Spleen (tissue), 13 donors: ENCODE measurements at places on chromosomes 6 and 20.

DNA sequence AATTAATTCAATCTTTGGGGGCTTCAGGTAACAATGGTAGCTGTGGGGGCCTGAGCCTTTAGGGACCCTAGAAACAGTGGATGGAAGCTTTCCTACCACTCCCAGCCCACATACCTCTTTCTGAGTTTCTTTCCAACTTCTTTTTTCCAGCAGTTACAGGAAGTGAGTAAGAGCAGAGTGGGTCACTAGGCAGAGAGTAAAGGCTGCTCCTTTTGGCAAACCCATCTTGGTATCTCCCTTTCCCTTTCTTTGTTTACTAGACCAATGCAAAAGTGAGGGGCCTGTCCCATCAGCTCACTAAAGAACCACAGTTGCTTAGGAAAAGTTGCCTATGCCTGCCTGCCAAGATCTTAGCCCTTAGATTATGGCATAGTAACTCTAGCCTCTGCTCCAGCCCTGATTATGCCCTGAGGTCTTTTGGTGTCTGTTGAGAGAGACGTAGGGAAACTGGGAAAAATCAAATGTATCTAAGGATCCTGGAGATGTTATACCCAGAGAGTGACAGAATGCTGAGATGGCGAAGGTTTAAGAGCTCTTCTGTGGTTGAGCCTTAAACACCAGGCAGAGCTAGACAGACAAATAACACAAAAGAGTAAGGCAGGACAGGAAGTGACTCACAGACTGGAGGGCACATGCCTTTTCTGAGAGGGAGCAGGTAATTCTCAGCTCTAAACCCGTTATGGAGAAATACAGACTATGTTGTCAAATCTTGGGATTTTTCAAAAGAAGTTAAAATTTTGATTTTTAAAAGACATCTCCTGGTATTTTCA lies 31.3 kb downstream of the TRMT6 start:
- no peak for DNase-seq

GRCh38 chr20:20480126-20480525 lies 112.2 kb downstream of the INSM1 start:
- DNase-seq, result no peak

DNA sequence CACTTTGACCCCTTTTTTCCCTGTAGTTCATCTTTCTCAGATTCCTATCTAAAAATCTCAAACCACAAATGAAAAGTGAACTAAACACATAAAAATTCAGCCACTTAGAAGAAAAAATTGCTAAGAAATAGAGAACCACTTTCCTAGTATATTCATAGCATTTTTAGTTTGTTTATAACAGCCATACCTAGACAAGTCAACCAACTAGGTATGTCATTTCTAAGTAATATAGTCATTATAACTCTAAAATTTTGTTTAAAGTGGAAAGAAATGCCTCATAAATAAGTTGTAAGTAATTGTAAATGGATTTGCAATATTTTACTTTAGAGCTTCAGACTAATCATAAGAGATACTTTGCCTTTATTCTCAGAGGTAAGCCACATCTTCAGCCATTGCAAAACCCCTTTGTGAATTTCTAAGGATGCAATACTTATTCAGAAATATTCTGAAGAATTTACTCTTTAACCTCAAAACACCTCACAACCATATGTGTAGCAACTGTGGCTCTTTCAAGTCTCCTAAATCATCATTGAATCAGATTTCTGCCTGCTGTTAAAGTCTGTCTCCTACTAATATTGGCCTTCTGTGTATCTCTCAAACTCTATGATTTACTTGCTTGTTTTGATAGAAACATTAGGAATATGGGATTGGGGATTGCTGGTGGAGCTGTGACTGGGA lies 6.9 kb upstream of the SUMO4 start:
- no peak for DNase-seq

DNA sequence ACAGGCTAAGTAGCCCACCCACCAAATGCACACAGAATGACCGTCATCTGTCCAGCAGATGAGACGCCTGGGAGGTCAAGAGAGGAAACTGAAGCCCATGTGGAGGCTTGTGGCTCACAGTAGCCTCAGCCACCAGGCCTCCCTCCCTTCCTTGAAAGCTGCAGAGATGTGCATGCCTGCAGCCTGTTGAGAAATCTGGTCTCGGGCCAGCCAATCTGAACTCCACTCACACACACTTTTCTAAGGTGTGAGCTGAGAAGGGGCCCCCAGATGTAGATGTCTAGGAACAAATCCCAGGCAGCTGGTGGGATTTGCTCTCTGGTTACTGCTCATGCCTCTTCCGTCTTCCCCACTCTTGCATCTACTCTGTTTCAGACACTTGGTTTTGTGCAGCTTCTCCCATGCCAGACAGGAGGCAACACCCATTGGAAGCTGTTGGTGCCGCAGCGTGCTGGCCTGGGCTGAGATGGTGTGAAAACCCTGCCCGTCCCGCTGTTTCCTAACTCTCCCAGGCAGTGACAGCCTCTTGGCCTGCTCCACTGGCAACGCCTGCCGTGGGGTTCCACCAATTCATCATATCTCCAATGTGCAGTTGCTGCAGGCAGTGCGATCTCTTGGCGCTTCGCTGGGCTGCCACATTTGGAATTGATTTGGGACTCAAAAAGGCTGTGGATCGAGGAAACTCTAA lies 24.1 kb upstream of the PAX1 start:
- DNase-seq, result peak; percentile 59

DNA sequence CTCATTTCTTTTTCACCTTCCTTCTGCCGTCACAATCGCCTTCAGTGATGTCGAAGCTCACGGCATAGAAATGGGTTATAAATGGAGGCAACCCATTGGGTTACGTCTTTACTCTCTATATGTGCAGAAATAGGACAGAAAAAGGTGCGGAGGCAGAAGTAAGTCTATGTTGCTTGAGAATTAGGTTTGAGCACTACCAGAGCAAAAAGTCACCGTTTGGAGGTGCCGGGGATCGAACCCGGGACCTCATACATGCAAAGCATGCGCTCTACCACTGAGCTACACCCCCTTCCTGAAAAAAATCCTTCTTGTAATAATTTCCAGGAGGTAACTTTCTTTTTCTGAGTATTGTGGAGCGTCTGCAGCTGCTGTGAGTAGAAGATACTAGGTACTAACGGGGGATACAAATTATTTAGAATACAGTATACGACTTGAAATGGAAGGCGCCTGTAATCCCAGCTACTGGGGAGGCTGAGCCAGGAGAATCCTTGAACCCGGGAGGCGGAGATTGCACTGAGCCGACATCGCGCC lies 134.2 kb downstream of the TRIM27 start:
- no peak for DNase-seq

DNA sequence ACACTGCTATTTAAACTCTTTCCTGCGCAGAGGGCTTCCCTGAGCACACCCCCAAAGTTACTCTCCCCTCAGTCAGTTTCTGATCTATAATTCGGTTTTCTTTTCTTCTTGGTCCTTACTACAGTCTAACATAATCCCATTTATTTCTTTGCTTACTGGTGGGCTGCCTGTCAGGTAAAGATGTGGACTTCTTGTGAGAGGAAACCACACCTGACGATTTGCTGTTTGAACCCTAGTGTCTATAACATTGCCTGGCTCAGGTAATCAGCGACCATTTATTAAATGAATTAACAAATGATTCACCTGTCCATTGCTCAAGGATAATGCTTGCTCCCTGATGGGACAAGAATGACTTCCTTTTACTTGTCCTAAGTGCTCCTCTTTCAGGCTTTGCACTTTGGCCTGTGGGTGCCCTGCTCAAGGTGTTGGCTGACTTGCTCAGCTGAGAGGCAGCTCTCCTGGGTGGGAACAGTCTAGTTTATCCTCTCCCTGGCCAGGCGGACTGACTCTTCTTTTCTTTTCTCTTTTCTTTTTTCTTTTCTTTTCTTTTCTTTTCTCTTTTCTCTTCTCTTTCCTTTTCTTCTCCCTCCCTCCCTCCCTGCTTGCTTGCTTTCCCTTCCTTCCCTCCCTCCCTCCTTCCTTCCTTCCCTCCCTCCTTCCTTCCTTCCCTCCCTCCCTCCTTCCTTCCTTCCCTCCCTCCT lies 233.1 kb downstream of the BCAS1 start:
- no peak for DNase-seq

DNA sequence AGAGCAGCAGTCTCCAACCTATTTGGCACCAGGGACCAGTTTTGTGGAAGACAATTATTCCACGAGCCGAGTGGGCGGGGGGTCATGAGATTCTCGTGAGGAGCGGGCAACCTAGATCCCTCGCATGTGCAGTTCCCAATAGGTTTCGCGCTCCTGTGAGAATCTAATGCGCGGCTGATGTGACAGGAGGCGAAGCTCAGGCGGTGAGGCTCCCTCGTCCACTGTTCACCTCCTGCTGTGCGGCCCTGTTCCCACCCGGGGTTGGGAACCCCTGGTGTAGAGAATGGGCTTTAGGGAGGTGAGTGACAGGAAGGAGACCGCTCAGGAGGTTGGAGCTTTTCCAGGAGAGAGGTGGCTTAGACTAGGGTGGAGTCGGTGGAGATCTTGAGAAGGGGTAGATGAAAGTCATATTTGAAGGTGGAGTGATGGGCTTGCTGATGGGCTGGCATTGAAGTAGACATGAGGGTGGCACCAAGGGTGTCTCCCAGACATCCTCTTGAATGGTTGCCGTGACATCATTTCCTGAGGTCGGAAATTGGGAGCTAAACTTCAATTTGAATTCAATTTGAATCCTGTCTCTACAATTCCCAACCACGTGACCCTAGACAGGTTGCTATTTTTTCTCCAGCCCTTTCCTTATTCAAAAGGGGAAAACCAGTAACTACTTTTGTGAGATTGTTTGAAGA lies 1.5 kb upstream of the RAD21L1 start:
- DNase-seq, result no peak

- no peak for DNase-seq
Measured at GRCh38 chr6:42777126-42777822, 4.6 kb upstream of the BICRAL start.

GRCh38 chr6:37433657-37434271 lies 743 bp downstream of the CMTR1 start:
- DNase-seq, result no peak

- no peak for DNase-seq
Measured at GRCh38 chr6:100088009-100088408, 94.0 kb upstream of the MCHR2 start.

DNA sequence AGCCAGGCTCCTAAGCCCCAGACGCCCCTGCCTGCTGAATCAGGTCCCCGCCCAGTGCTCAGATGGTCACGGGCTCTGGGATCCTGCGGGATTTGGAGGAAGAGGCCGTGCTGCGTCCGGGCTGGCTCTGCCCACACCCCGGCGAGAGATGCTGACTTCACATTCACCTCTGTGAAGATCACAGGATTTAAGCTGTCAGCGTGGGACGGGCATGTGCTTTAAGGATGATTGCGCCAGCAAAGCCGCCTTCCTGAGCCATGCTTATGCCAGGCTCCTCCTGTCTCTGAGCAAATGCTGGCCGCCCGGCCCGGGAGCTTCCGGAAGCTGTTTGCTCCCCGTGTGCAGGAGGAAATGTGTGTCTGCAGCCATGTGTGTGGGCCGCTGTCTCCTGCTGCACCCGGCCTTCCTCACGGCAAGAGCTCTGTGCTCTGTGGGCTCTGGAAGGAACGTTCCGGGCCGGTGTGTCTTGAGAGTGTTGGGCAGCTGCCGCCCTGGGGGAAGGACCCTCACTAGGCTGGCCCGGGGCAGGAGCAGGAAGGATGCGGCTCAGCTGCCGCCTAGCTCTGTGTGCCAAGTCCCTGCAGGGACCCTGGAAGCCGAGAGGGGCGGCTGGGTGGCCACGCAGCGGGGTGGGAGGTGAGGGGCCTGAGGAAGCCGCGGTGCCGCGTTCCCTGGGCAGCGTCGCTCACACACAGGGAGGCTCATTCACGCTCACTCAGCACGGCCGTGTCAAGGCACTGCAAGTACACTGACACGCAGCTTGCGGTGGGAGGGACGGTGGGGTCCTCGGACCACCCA lies 19.0 kb upstream of the BHLHE23 start:
- DNase-seq, result peak; percentile 74

DNA sequence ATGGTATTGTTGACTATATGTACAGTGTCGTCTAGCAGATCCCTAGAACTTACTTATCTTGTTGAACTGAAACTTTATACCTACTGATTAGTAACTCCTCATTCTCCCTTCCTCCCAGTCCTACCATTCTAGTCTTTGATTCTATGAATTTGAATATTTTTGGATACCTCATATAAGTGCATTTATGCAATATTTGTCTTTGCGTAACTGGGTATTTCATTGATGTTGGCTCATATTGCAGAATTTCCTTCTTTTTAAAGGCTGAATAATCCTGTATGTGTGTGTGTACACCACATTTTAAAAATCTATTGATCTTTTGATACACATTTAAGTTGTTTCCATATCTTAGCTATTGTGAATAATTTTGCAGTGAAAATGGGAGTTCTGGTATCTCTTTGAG lies 119.9 kb downstream of the SOX4 start:
- DNase-seq, result no peak

DNA sequence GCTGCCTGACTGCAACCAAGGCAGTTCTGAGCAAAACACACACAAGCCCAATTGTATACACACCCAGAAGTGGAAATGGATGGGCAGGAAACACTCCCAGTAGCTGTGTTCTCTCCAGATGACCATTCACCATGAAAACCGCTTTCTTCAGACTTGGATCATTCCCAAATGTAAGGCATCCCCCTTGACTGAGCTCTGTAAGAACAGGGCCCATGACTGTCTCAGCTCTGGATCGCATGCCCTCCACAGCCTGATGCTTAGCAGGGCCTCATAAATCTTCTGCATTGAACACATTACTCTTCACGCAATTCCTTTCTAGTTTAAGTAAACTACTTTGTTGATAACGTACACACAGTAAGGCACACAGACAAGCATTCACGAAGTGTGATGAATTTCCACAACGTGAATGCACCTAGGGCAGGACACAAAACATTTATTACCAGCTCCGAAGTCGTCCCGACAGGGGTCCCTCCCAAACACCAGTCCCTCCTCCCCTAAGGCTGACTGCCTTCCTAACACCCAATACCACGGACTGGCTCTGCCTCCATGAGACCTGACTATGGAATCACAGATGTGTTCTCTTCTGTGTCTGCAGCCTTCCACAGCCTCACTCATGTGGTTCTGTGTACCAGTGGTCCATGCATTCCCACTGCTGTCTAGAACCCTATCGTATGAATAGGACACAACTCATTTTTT lies 31.7 kb downstream of the BMP7 start:
- no peak for DNase-seq

DNA sequence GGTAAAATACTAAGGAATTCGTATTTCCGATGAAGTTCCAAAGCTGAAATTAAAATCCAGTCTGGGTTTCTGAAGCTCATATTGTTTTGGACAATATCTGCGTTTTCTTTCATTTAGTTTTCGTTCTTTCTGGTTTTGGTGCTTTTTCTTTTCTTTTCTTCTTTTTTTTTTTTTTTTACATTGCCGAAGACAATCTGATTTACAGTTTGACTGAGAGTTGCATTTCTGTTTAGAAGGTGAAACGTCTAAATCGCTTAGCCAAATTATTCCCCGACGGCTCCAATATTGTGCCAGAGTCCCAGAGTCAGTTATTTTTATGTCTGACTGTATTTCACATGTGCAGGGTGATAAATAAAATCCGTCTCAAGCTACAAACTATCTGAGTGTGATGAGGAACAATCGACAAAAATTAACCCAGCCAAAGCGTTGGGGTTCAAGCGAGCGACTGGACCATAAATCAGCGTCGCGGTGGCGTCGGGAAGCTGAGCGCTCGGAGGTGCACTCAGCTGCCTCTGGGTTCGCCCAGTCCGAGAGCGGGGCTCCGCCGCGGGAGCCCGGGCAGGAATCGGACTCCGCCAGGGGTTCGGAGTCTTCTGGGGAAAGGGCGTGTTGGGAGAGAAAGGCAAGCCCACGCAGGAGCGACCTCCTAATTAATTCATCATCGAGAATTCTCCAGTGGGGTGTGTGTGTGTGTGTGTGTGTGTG lies 8.2 kb upstream of the TBX18 start:
- DNase-seq, result peak; percentile 62
